ENCODE measurements at places on chromosomes 11 and 22.

GRCh38 chr11:115693002-115693401 lies 188.8 kb upstream of the CADM1 start:
- DNase-seq, result no peak

DNA sequence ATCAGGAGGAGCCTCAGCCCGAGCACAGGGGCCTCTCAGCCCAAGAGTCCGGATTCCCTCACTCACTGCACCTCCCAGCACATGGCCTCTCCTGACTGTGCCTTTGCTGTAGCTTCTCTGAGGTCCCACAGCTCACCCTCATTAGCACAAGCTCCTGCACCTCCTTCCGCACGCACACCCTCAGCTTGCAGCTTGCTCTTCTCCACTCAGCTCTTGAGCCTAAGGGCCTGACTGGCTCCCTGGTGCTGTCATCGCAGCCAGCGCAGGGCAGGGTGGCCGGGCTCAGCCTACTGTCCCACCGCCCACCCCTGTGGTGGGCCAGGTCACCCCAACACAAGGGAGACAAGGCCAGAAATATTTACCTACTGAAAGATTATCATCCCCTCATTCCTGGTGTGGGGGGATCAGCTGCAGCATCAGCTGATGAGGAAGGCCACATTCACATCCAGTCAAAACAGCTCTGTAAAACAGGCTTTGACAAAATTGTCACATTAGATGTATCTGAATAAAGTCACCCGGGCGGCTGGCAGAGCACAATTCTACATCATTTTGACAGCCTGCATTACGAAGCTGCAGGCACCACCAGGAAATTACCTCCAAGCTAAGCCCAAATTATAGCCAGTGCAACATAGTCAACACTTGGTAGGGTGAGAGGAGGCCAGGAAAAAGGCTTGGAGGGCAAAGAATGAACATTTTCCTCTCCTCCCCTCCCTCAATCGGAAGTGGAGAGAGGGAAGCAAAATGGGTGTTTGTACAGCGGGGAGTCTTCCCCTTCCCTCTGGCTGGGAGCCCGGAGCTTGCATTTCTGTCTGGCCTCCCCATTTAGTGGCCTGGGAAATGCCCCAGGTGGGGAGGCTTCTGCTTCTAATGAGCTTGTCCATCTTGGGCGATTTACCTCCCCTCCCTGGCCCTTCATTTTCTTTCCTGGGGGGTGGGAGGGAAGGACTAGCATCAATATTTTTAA lies 29.5 kb upstream of the IGSF9B start:
- no peak for DNase-seq

DNA sequence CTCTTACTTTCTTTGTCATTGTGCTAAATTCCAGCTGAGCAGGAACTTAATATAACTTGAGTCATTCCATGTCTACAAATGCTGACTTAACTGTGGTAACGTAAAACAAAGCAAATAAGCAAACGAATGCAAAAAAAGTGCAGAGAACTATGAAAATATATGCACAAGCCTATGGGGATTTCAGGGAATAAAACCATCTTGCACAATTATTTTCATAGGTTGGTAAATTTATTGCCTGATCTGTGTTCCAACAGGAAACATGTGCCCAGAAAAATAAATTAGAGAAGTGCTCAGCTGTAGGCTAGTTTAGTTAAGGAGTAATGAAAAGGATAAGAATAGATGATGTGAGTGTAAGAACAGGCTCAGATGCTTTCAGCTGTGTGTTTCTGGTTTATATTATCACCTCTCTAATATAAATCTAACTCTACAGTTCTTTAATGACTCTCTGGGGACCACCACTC lies 1169.3 kb downstream of the LRRC4C start:
- DNase-seq, result no peak

- no peak for DNase-seq
Measured at GRCh38 chr11:47056261-47056915, 119.8 kb downstream of the CSTPP1 start.

GRCh38 chr22:27892064-27892463 lies 27.0 kb downstream of the PITPNB start:
- DNase-seq, result no peak

- no peak for DNase-seq
Measured at GRCh38 chr11:81895258-81895657, 838.4 kb downstream of the FAM181B start.

GRCh38 chr11:9004183-9004926 lies 554 bp upstream of the NRIP3 start:
- DNase-seq, result no peak

DNA sequence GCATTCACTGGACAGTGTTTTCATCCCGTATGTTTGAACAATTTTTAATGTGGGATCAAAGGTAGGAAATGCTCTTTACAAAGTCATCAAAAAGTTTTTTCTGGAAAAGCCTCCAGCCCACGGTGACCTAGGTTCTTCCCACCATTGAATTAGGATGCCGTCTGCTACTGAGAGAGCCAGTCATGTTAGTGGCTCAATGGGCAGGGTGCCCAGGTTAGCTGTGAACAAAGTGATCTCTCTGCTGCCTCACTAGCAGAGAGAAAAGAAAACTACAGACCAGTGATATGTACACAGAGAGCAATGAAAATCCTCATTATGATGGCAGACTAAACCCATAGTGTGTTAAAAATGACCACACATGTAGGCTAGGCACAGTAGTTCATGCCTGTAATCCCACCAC lies 32.4 kb downstream of the KCNQ1 start:
- DNase-seq, result no peak

GRCh38 chr11:121654843-121655536 lies 202.2 kb upstream of the SORL1-AS1 start:
- DNase-seq, result no peak

- no peak for DNase-seq
Measured at GRCh38 chr11:127789927-127790326, 789.4 kb upstream of the KIRREL3 start.

- DNase-seq, result no peak
Measured at GRCh38 chr11:790721-791564, 1.1 kb upstream of the CEND1 start.

DNA sequence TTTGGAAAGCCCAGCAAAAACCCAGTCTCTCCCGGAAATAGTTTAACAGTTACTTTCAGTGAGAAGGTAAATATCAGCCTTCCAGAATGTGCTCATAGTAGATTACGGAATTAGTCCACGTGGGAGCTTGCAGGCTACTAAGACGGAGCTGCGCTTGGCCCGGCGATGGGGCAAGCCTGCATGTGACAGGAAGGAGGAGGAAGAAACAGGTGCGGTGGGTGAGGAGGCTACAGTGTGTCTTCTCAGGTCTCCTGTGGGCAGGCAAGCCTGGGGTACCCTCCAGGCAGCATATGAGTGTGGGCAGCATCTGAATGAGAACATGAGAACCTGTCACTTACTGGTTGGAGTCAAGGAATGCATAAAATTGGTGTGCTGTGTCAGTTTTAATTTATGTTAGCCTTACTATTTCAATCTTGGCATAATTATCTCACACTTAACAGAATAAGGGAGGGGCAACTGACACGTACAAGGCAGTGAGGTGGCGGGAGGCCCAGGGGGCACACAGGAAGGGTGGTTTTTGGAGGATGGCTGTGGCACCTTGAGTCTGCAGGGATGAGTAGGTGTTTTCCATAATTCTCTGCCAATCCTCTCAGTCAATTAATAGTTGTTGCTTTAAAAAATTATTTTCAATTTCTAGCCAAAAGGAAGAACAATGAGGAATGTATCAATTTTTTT lies 35.7 kb downstream of the CLMP start:
- DNase-seq, result peak; percentile 20

- no peak for DNase-seq
Measured at GRCh38 chr22:39463931-39464390, 7.1 kb downstream of the MGAT3 start.
